ENCODE measurements at places on chromosomes 2 and 18.

GRCh38 chr2:202120828-202121227 is 47.8 kb downstream of the KIAA2012 start:
- DNase-seq, result no peak

- DNase-seq, result no peak
These were observed 14.8 kb upstream of the GLI2 start for GRCh38 chr2:120720746-120721375.

DNA sequence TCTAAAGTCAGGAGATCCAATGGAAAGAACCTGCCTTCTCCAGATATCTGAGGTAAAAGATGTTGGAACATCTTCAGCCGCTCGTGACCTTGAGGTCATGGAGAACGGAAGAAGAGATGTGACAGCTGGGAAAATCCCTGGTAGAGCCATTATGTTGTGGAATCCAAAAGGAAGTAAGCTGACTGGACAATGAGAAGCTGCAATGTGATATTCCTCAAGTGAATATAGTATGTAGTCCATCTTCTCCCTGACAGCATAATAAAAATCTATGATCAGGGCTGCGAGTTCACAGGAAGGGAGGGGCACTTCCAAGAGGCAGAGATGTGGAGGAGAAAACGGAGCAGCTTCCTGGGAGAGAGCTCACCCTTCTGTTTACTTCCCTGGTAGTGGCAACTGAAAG is 201.0 kb upstream of the SP5 start:
- DNase-seq, result no peak

DNA sequence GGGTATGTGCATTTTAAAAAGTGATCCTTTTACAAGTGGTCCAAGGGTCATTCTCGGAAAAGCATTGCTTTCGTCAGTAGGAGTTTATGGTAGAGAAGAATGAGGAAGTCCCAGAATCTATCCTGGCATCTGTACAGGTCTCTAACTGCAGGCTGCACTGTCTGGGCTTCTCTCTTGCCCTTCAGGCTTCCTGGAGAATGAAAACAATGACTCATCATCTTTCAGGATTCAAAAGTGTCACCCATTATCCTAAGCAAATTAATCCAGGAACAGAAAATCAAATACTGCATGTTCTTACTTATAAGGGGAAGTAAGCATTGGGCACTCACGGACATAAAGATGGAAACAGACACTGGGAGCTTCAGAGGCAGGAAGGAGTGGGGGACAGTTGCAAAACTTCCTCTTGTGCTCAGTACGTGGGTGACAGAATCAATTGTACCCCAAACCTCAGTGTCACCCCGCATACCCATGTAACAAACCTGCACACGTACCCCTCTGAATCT is 60.2 kb upstream of the TXNDC2 start:
- no peak for DNase-seq

GRCh38 chr2:2861666-2862240 is 515.9 kb downstream of the EIPR1 start:
- DNase-seq, result no peak

- DNase-seq, result no peak
These were observed 147.6 kb upstream of the SMAD7 start for GRCh38 chr18:49098386-49098785.

Measured in activated naive CD4-positive, alpha-beta T cell (primary cell).